NCI-H2081 treated with DMSO at 0.1 percent for 48 hours (cell line): ENCODE measurements at places on chromosomes 3 and 15.

- no peak for DNase-seq
Observed at GRCh38 chr3:82938821-82939328, 1177.4 kb upstream of the GBE1 start.

GRCh38 chr3:27557411-27557810 lies 73.2 kb upstream of the SLC4A7 start:
- no peak for DNase-seq

- no peak for DNase-seq
Observed at GRCh38 chr3:129317848-129318247, 39.2 kb downstream of the HMCES start.

DNA sequence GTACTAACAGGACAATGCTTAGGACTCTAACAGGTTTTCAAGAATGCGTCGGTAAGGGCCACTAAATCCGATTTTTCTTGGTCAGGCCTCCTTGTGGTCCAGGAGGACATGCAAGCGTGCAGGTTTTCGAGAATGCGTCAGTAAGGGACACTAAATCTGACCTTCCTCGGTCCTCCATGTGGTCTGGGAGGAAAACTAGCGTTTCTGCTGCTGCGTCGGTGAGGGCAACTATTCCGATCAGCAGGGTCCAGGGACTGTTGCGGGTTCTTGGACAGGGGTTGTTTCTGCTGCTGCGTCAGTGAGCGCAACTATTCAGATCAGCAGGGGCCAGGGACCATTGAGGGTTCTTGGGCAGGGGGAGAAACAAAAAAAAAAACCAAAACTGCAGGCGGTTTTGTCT lies 7.8 kb upstream of the UBP1 start:
- no peak for DNase-seq

GRCh38 chr3:158679547-158680000 lies 7.1 kb upstream of the LXN start:
- no peak for DNase-seq

GRCh38 chr3:66041116-66041515 lies 2.4 kb upstream of the MAGI1 start:
- no peak for DNase-seq

DNA sequence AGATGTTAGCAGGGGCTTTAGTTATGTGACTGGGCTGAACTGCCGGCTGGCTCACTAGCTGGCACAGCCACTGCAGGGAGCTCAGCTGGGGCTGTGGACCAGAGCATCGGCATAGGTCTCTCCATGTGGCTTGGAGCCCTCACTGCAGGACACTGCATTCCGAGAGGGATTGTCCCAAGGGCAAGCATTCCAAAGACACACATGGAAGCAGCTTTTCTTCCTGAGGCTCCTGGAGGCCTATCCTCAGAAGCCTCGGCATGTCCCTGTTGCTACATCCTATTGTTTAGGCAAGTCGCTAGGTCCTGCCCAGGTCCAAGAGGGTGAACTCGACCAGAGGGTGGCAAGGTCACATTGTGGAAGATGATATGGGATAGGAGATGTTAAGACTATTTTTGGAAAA lies 209.8 kb downstream of the PLCL2 start:
- no peak for DNase-seq

DNA sequence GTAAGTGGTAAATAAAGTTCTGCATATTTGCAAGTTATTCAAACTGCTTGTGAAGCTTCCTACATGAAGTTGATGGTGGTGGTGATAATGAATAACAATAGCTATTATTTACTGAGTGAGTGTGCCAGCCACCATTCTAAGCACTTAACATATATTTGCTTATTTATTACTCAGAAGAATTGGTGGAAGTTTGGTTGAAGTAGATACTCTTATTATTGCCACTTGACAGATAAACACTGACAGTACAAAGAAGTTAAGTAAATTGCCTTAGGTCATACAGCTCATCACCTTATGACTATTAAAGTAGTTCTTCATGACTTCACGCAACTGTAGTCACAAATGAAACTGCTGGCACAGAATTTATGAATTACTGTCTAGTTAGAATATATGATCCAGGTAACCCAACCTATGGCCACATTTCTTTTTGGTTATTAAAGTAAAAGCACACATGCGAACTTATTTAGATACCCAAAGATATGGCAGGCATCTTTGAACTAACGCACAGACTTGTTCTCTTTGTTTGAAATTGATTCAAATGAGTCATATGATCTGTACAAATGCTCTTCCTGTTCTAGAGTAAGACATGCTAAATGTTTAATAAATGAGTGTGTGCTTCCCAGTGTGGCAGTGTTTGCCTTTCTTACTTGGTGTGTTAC lies 99.8 kb upstream of the NR2F2 start:
- DNase-seq = no peak

GRCh38 chr3:50644561-50644960 lies 27.6 kb downstream of the MAPKAPK3 start:
- no peak for DNase-seq

GRCh38 chr15:93861413-93861812 lies 369.9 kb upstream of the MCTP2 start:
- DNase-seq = no peak

DNA sequence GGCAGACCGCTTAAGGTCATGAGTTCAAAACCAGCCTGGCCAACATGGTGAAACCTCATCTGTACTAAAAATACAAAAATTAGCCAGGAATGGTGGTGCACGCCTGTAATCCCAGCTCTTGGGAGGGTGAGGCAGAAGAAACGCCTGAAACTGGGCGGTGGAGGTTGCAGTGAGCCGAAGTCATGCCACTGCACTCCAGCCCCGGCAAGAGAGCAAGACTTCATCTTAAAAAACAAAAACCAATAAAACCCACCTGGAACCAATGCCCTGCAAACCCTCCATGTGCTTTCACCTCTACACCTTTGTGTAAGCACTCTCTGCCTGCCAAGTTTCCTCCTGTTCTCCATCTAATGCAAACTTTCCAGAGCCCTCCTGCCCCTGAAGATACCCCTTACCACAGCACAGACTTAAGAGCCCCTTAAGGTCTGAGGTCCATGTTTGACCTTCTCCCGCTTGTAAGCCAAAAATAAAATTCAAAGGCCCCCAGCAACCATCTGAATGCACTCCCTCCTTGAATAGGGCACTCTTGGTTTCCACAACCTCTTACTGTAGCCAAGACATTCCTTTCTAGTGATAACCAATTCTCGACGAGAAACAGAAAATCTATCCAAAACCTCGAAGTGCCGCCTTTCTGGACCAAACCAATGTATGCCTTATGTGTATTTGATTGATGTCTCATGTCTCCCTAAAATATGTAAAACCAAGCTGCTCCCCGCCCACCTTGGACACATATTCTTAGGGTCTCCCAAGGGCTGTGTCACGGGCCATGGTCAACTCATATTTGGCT lies 3.0 kb downstream of the RPL32 start:
- DNase-seq = no peak

GRCh38 chr3:126417515-126417914 lies 22.8 kb downstream of the CFAP100 start:
- no peak for DNase-seq

DNA sequence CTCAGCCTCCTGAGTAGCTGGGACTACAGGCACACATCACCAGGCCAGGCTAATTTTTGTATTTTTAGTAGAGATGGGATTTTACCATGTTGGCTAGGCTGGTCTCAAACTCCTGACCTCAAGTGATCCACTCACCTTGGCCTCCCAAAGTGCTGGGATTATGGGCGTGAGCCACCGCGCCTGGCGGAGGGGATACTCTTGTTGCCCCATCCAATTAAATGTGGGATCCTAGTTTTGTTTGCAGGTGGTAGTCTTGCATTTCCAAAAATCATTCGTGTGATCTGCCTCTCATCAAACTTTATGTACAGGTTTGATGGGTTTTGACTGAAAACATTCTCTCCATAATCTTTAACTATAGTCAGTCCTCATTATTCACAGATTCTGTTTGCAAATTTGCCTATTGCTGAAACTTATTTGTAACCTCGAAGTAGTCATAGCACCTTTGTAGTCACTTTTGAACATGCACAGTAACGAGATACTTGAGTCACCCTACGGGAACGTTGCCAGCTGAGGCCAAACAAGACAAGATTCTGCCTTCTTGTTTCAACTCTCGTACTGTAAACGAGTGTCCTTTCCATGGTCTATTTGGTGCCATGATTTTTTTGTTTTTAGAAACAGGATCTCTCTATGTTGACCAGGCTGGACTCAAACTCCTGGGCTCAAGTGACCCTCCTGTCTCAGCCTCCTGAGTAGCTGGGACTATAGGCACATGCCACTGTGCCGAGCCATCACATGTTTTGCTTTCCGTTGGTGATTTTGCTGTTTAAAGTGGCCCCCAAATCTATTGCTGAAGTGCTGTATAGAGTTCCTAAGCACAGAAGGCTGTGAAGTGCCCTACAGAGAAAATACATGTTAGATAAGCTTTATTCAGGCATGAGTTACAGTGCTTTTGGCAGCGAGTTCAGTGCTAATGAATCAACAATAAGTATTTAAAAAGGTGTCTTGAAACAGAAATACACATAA lies 8.1 kb upstream of the MAPK6 start:
- DNase-seq = no peak

DNA sequence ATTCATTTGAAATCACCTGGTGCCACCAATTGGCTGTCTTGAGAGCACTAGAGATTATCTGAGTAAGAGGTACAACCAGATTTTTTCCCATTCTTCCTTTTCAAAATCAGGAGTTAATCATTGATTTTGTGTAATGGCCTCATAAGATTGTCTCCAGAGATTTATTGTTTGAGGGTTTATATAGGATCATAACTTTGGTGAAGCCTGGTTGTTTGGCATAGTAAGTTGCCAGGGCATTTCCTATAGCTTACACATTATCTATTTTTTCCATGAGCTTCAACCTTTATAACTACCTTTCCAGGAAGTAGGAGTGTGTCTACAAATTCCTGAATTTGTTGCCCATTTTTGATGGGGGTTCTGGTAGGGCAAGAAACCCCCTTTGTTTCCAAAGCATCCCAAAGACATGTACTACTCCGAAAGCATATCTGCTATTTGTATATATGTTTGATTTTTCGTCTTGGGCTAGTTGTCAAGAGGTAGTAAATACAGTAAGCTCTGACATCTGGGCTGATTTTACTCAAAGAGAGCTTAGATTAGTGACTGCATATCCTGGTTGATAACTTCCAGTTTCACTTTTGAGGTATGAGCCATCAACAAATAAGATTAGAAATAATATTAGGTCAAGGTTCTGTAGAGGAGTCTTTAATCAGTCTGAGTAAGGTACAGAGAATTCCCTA lies 11.7 kb upstream of the PRR23B start:
- no peak for DNase-seq

- DNase-seq = no peak
Observed at GRCh38 chr3:193997228-193998122, 138.5 kb upstream of the HES1 start.

DNA sequence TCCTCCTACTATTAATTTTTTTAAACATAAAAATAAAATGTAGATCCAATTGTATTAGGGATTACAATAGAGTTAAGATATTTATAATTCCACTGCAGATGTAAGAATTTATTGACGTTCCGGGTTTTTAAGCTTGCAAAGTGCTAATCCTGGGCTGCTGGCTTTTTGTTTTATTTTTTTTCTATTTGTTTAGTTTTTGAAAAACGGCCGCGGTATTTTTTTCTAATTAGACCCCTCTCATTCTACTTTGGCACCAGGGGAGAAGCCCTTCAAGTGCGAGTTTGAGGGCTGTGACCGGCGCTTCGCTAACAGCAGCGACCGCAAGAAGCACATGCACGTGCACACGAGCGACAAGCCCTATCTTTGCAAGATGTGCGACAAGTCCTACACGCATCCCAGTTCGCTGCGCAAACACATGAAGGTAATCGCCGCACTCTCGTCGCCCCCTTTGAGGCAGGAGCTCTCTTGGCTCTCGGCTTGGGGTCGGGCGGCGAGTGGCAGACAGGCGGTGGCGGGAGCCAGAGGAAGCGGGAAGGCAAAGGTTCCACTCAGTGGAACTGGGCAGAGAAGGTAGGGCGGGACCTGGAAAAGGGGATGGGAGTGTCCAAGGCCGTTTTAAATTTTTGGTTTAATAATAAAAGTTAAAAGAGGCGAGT lies 3.2 kb downstream of the ZIC1 start:
- DNase-seq = no peak

GRCh38 chr3:19384868-19385267 lies 236.6 kb downstream of the KCNH8 start:
- DNase-seq = no peak

DNA sequence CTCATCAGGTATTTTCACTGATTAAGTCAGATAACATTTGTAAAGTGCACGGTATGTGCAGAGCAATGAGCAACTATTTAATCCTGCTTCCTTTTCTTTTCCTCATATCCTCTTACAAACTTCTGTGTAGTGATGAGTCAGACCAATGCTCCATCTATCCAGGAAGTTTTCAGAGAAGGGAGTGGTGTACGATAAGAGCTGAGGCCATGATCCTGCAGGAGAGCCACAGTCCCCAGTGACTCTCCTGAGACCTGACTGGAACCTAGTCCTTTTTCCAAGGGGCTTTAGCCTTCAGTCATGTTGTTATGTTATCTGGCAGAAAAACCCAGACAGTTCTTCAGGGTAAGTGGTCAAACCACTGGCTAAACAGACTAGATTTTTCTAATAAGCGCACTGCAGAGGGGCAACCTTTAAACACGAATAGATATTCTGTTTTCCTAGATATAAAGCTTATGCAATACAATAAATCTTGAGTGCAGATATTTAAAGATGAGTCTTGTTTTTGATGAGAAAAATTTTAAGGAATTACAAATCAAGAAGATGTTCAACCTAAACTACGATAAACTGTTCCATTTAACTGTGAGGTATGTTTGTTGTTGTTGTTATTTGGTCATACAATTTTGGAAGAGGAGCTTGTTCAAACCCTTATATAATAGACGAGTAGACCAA lies 110.5 kb upstream of the RAP2B start:
- DNase-seq = no peak
